ENCODE measurements at places on chromosomes 6 and 20. TPM values are rescaled to one million over a fixed set of nuclear protein-coding genes. Genes with fewer than 3 reads are reported as not detected.

DNA sequence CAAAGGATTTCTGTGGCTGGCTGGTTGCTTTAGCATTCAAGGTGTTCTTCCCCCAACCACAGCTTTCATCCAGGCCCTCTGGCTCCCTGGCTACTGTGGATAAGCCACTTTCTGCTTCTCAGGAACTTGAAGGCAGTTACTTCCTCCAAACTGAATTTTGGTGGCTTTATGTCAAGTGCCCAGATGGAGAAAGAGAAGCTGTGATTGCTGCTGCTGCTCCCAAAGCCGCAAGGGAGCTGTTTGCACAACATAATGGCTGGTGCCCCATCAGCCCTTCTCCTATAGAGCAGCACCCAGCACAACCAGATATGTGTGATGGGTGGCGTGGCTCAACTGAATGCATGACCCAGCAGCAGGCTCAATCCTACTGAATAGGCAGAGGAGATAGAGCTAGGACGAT lies 465.2 kb downstream of the MAFB start:
- no peak for DNase-seq

DNA sequence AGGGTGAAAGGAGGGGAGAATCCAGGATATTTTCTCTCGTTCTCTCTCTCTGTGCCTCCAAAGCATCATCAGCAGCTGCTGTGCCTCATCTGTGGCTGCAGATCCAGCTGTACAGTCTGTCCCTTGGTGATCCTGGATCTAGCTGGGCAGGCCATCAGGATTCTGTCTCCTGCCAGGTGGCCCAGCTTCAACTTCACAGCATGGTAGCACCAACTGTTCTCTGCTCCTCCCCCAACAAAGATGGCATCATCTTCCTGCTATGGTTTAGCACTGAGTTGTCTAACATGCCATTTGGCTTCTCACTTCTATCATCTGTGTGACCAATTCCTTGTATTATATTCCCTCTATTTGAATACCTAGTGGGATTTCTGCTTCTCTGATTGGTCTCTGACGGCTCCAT lies 28.6 kb upstream of the ARFGEF2 start:
- DNase-seq: no peak

DNA sequence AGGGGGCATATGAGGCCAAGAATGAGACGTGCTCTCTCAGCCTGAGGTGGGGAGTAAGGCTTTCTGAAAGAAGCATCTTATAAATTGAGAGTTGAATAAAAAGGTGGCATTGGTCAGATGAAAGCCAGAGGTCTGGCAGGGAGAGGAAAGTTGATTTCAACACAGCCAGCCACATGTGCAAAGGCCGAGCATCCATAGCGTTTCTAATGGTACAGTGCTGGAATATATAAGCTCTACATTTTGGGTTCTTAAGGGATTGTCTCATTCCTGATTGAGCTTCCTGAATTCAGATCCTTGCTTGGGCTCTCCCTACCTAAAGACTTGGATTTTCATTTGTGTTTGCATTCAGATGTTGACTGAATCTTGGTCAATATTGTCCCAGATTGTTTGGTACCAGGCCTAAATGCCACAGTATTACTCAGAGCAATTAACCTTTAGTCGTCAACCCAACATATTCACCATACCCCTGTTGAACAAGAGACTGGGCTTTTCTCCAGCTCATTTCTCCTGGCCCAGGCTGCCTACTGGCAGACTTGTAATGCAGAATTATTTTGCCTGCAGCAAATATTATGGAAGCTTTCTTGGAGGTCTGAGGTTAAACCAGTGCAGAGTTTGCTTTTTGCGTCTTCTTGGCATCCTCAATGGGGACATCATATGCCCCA lies 14.5 kb upstream of the BCAS1 start:
- DNase-seq: no peak

GRCh38 chr6:155771822-155772221 lies 316.2 kb upstream of the NOX3 start:
- no peak for DNase-seq

GRCh38 chr6:85574932-85575598 lies 18.6 kb downstream of the SNX14 start:
- DNase-seq: no peak

GRCh38 chr6:118705544-118706491 lies 54.4 kb upstream of the CEP85L start:
- no peak for DNase-seq

Gene LZTS3
- total RNA-seq: 19.6 TPM

Gene FAM217A
- not detected for total RNA-seq

Data from Right ventricle myocardium inferior (tissue), 1 donor.